ENCODE measurements at places on chromosomes 4 and X.

DNA sequence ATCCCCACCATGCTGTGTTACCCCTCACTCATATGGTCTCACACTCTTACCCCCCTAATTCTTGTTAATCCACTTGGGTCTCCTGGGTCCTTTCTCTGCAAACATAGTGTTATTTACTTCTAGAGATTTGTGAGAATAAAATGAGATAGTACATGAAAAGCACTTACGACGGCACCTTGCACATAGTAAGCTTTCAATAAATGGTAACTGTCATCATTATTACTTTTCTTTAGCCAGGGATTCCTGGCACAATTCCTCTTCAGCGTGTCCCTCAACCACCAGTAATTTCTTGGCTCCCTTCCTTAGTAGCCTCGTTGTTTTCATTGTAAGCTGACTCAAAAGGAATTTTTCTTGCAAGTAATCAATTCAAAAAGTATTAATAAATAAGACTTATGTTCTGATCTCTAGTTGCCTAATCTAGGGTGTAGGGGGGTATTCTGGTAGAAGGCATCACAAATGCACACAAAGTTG lies 30.1 kb upstream of the RBMX start:
- DNase-seq, result no peak

- DNase-seq, result no peak
These were observed 27.5 kb upstream of the CWH43 start for GRCh38 chr4:48958582-48958981.

GRCh38 chr4:112005027-112005426 lies 140.2 kb upstream of the FAM241A start:
- DNase-seq, result no peak

DNA sequence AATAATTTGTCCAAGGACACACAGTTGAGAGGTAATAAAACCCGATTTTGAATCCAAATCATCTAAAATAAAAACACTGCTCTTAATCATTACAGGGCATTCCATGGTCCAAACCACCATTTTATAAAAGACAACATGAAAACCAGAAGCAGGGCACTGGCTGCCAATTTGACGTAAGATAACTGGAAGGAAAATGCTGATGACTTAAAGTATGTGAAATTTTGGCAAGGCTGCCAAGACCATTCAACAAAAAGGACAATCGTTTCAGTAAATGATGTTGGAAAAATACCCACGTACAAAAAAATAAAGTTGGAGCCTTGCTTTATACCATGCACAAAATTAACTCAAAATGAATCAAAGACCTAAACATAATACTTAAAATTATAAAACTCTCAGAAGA lies 344.4 kb downstream of the RAPGEF2 start:
- DNase-seq, result no peak

- DNase-seq, result no peak
These were observed 168.5 kb downstream of the SOWAHB start for GRCh38 chr4:76729460-76729859.

- DNase-seq, result no peak
These were observed 19.7 kb downstream of the SHOX start for GRCh38 chrX:650324-650723.

DNA sequence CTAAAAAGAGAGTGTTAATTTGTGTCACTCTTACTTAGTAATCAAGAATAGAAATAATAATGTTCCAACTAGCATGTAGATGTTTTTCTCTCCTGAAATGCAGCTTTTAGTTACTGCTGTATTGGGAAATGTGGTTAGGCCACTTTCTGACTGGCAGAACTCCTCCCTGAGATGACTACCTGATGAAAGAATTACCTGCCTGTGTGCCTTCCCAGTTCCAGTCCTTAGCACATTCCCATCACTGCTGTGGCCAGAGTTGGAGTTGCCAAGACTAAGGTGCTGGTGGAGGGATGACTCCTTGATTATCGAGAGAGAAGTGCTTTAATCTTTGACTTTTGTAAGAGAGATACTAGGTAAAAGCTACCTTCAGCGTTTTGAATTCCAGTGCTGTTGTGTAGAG lies 9.5 kb downstream of the GAB1 start:
- no peak for DNase-seq

DNA sequence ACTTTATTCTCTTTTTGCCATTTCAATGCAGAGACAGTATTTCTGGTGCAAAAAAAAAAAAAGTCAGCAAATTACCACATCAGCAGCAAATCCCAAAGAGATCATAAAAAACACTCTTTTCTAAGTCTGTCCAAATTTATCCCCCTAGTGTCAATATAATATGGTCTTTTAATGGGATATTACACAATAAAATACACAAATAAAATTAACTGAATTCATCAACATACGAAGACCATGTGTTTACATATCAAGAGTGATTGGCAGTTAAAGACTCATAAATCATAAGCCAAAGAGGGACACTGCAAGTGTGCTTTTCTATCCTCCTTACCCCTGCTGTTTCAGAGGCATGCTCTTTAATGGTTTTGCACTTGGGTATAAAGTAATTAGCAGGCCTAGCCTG lies 340.2 kb upstream of the DKK2 start:
- DNase-seq, result no peak

DNA sequence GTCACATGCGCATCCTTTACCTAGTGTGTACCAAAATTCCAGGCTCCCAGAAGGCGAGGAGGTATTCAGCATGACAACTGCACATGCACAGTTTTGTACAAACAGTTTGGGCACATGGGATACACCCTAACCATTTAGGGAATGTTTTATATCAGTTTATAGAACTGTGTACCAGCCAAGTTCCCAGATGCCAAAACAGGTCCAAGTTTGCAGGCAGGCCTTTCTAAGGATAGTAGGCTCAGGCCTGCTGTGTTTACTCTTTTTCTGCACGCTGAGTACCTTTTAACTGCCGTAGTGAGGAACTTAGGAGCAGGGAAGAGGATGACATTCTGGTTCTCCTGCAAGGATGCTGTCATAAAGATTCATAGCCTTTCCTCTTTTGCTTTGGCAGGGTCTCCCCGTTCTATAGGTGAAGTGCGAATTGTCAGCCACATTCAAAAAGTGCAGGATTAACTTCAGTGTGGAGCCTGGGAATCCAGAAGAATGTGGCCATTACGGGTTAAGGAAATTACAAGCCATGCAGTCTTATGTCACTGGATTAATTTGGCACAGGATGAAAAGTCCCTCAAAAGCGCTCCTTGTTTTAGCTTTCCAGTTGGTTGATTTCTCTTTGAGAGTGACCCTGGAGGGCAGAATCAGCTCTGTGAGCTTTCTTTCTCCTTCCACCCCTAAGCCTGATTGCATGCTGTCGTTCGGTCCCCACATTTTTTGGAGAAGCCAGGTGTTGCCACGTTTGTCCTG lies 259.8 kb downstream of the ARHGAP10 start:
- DNase-seq, result no peak

DNA sequence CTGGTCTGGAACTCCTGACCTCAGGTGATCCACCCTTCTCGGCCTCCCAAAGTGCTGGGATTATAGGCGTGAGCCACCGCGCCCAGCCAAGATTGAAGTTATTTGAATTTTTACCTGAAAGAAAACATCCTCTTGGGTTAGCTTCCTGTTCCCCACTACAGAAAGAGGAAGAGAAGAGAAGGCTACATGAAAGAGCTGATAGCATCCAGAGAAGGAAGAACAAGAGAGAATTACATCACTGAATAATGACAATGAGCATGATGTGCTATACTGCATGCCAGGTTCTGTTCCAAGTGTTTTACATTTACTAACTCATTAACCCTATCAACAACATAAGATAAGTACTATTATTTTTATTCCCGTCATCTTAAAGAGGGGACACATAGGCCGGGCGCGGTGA lies 11.5 kb upstream of the TBC1D1 start:
- no peak for DNase-seq

- no peak for DNase-seq
These were observed 484 bp downstream of the GALNTL6 start for GRCh38 chr4:171813526-171814250.

GRCh38 chr4:53744446-53745160 lies 153.3 kb upstream of the LNX1 start:
- DNase-seq, result no peak

GRCh38 chrX:85052636-85053343 lies 49.1 kb downstream of the APOOL start:
- no peak for DNase-seq

- DNase-seq, result no peak
These were observed 165.7 kb upstream of the MAMLD1 start for GRCh38 chrX:150197388-150197787.

- peak; percentile 52 for DNase-seq
These were observed at the start of gene ARSD for GRCh38 chrX:2928583-2929434. ARSD (minus strand) TSS chrX:2929339; CDS start chrX:2929275, 64 bp downstream.
